ENCODE measurements at places on chromosomes 6 and 20.

- H3K27me3 ChIP-seq = no peaks in the 10 kb centered on the region
- H3K36me3 ChIP-seq = no peaks in the 10 kb centered on the region
- H3K4me3 ChIP-seq = no peak overlapping the region
- no peaks in the 10 kb centered on the region for H3K4me1 ChIP-seq
- no peak overlapping the region for H3K27ac ChIP-seq
Observed at GRCh38 chr6:17894905-17895304, 92.5 kb downstream of the KIF13A start.

- no peak for DNase-seq
- no peak overlapping the region for H3K4me3 ChIP-seq
- H3K27ac ChIP-seq = no peak overlapping the region
- no peaks in the 10 kb centered on the region for H3K27me3 ChIP-seq
- peaks cover 4% of the 10 kb centered on the region for H3K4me1 ChIP-seq
Observed at GRCh38 chr20:23119456-23120216, 33.5 kb upstream of the CD93 start.

DNA sequence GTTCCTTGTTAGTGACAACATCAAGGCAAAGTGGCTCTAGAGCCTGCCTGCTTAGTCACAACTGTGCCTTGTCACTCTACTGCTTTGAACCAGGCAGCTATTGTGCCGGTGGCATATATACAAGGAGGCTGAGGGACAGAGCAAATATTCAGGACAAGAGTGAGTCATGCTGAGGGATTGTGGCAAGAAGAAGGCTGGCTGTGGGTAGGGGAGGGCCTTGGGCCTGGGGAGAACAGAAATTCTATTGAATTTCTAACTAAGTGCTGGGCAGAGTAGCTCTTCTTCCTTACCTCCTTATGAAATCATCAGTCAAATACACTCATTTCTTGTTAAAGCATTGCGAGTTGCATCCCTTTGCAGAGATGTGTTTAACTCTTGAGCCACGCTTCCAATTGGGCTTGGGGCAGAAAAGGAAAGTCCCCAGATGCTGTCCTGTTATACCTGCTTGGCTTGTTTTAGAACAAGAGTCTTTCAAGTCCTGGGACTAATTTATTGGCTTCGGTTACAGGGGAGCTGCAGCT lies 59.7 kb downstream of the PFDN4 start:
- H3K36me3 ChIP-seq = no peaks in the 10 kb centered on the region

GRCh38 chr6:36666287-36666686 lies 12.2 kb upstream of the CDKN1A start:
- no peak overlapping the region for H3K27ac ChIP-seq
- H3K4me1 ChIP-seq = no peaks in the 10 kb centered on the region
- no peak for DNase-seq
- peaks cover 2% of the 10 kb centered on the region for H3K27me3 ChIP-seq
- H3K4me3 ChIP-seq = no peak overlapping the region

- H3K4me1 ChIP-seq = no peaks in the 10 kb centered on the region
- H3K27ac ChIP-seq = no peak overlapping the region
- H3K27me3 ChIP-seq = no peaks in the 10 kb centered on the region
- H3K36me3 ChIP-seq = no peaks in the 10 kb centered on the region
- DNase-seq = no peak
Observed at GRCh38 chr6:79605968-79606764, 25.0 kb upstream of the SH3BGRL2 start.

GRCh38 chr6:152721956-152722355 lies 24.3 kb downstream of the MYCT1 start:
- DNase-seq = no peak
- H3K36me3 ChIP-seq = no peaks in the 10 kb centered on the region

DNA sequence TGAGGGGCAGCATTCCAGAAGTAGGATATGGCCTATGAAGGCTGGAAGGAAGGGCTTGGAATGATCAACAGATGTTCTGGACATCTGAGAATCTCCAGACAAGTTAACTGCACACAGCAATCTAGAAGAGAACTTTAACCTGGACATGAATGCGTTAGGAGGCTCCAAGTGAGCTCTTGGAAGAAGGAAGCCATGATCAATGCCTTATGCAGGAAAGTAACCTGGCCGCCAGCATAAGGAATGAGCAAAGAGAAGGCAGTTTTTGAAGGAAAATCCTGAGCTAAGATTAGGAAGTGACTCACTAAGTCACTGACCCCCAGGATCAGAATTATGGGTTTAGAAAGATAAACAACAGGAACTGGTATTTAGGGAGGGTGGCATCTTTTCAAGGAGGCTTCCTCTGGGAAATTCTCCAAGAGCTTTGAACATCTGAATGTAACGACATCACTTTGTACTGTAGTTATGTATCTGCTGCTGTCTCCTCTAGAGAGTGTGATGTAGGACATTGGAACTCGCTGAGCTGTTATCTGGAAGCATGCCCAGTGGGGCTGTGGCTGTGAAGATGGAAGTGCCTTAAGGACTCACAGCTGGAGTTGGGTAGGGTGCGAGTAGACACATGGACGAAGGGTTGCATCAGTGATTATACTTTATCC lies 236.8 kb downstream of the PACRG start:
- no peaks in the 10 kb centered on the region for H3K27me3 ChIP-seq
- DNase-seq = no peak
- no peaks in the 10 kb centered on the region for H3K36me3 ChIP-seq
- no peak overlapping the region for H3K27ac ChIP-seq
- H3K4me3 ChIP-seq = no peak overlapping the region
- no peaks in the 10 kb centered on the region for H3K4me1 ChIP-seq

- no peaks in the 10 kb centered on the region for H3K36me3 ChIP-seq
- H3K27ac ChIP-seq = no peak overlapping the region
- peaks cover 8% of the 10 kb centered on the region for H3K27me3 ChIP-seq
Observed at GRCh38 chr6:89501222-89501621, 68.3 kb downstream of the ANKRD6 start.

GRCh38 chr20:49749625-49750024 lies 35.9 kb upstream of the B4GALT5 start:
- no peaks in the 10 kb centered on the region for H3K36me3 ChIP-seq
- no peaks in the 10 kb centered on the region for H3K4me1 ChIP-seq
- no peaks in the 10 kb centered on the region for H3K27me3 ChIP-seq
- H3K4me3 ChIP-seq = no peak overlapping the region
- no peak for DNase-seq
- H3K27ac ChIP-seq = no peak overlapping the region

DNA sequence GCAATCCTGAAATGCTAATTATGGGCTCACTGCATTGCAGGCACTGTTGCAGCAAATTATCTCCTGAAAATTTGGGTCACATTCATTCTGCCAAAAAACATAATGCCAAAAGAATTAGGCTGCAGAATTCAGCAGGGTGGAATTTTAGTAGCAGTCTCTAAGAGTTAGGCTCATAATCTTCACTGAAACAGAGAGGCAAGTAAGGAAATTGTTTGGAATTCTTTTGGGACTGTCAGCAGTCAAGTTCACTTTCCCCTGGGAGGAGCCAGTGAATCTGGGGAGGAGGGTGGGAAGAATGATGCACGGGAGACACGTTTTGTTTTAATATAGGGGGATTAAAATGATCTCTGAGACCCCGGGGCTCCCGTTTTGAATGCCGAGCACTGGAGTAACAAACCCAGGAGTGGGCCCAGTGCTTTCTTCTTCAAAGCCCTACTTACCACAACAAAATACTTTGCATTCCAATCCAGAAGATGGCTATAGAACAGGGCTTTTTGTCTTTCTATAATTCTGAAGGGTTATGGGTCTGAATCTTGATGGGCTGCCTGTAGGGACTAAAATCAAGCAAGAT lies 44.7 kb downstream of the SOBP start:
- H3K4me1 ChIP-seq = no peaks in the 10 kb centered on the region
- no peak overlapping the region for H3K27ac ChIP-seq
- no peak overlapping the region for H3K4me3 ChIP-seq
- H3K27me3 ChIP-seq = peaks cover 5% of the 10 kb centered on the region
- DNase-seq = no peak

GRCh38 chr6:43149265-43149664 lies 21.8 kb upstream of the SRF start:
- H3K27ac ChIP-seq = no peak overlapping the region
- DNase-seq = no peak
- no peaks in the 10 kb centered on the region for H3K27me3 ChIP-seq
- no peaks in the 10 kb centered on the region for H3K4me1 ChIP-seq
- no peaks in the 10 kb centered on the region for H3K36me3 ChIP-seq
- H3K4me3 ChIP-seq = no peak overlapping the region

GRCh38 chr6:97405818-97406409 lies 122.9 kb upstream of the MMS22L start:
- no peaks in the 10 kb centered on the region for H3K4me1 ChIP-seq
- H3K4me3 ChIP-seq = no peak overlapping the region
- H3K27me3 ChIP-seq = peaks cover 5% of the 10 kb centered on the region
- no peaks in the 10 kb centered on the region for H3K36me3 ChIP-seq
- DNase-seq = no peak

DNA sequence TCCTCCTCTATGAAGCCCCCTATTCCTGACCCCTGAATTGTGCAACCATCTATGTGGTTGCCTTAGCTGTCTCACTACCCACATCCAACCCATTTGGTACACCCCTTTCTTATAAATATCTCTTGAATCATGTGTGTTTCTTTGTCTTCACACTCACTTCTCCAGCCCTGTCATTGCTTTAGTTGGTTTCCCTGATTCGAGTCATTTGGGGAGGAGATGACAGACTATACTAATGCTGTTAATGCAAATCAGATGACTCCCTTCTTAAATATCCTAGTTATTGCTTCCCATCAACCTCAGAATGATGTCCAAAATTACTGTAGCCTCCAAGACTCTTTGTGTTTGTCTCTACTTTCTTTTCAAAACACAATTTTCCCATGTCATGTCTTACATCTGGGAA lies 23.0 kb downstream of the SLC35D3 start:
- H3K27me3 ChIP-seq = peaks cover 4% of the 10 kb centered on the region
- no peaks in the 10 kb centered on the region for H3K4me1 ChIP-seq
- no peak for DNase-seq
- no peak overlapping the region for H3K4me3 ChIP-seq

- DNase-seq = no peak
- H3K4me1 ChIP-seq = peaks cover 23% of the 10 kb centered on the region
- H3K27me3 ChIP-seq = no peaks in the 10 kb centered on the region
- H3K36me3 ChIP-seq = peaks cover 25% of the 10 kb centered on the region
- H3K4me3 ChIP-seq = no peak within 1 kb of the TSS
Observed at GRCh38 chr20:3043322-3043721, at the start of gene GNRH2. Gene GNRH2 (plus strand): TSS chr20:3043622. CDS start chr20:3044415, 793 bp downstream.

GRCh38 chr6:164749221-164750064 lies 560.0 kb downstream of the C6orf118 start:
- H3K4me1 ChIP-seq = no peaks in the 10 kb centered on the region
- H3K27me3 ChIP-seq = no peaks in the 10 kb centered on the region
- no peak overlapping the region for H3K27ac ChIP-seq
- no peaks in the 10 kb centered on the region for H3K36me3 ChIP-seq

DNA sequence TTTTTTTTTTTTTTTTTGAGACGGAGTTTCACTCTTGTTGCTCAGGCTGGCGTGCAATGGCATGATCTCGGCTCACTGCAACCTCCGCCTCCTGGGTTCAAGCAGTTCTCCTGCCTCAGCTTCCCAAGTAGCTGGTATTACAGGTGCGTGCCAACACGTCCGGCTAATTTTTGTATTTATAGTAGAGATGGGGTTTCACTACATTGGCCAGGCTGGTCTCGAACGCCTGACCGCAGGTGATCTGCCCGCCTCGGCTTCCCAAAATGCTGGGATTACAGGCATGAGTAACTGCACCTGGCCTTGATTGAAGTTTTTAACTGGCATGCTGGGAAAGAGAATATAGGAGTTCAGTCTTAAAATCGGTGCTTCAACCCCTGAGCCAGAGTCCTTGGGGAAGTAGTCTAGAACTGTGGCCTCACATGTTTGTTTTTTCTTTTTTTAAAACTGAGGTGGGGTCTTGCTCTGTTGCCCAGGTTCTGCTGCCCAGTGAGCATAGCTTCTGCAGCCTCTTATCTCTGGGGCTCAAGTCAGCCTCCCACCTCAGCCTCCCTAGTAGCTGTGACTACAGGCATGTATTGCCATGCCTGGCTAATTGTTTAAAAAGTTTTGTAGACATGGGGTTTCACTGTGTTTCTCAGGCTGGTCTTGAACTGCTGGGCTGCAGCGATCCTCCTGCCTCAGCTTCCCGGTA lies 3.3 kb downstream of the CBFA2T2 start:
- H3K4me1 ChIP-seq = peaks cover 18% of the 10 kb centered on the region
- H3K36me3 ChIP-seq = no peaks in the 10 kb centered on the region
- no peak overlapping the region for H3K27ac ChIP-seq
- H3K27me3 ChIP-seq = no peaks in the 10 kb centered on the region
- no peak overlapping the region for H3K4me3 ChIP-seq

GRCh38 chr6:107173779-107174178 lies 58.5 kb upstream of the BEND3 start:
- H3K4me3 ChIP-seq = no peak overlapping the region
- no peaks in the 10 kb centered on the region for H3K27me3 ChIP-seq
- no peak for DNase-seq
- H3K36me3 ChIP-seq = no peaks in the 10 kb centered on the region
- H3K4me1 ChIP-seq = no peaks in the 10 kb centered on the region

GRCh38 chr6:98469141-98469540 lies 365.2 kb upstream of the POU3F2 start:
- H3K4me1 ChIP-seq = no peaks in the 10 kb centered on the region
- H3K4me3 ChIP-seq = no peak overlapping the region
- H3K27ac ChIP-seq = no peak overlapping the region
- no peaks in the 10 kb centered on the region for H3K27me3 ChIP-seq
- no peak for DNase-seq
- H3K36me3 ChIP-seq = no peaks in the 10 kb centered on the region

DNA sequence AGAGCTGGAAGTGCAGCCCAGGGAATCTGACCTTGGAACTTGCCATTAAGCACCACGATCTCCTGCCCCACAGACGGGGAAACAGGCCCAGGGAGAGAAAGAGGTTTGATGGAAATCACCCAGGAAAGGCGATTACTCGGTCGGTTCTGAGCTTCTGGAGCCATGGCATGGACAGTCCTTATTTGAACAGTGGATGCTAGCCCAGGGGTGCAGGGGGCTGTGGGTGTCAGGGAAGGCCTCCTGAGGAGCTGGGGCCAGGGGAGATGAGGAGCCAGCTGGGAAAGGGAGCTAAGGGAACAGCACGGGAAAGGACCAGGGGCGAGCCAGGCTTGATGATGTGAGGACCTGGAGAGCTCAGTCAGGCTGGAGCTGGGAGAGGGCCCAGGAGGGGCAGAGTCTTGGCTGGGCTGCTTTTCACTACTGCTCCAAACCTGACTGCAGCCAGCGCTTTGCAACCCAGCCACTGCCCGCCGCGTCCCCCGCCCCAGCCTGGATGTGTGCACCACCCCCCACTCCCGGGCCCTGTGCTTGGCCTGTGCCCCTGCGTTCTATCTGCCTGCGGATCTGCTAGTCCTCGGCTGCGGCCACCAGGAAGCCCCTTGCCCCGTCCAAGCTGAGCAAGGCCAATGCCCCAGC lies 17.8 kb downstream of the SUN5 start:
- H3K27me3 ChIP-seq = no peaks in the 10 kb centered on the region
- no peak for DNase-seq
- H3K4me3 ChIP-seq = no peak overlapping the region
- peaks cover 5% of the 10 kb centered on the region for H3K4me1 ChIP-seq
- no peak overlapping the region for H3K27ac ChIP-seq

GRCh38 chr6:13278991-13279390 lies 49.3 kb downstream of the TBC1D7 start:
- no peaks in the 10 kb centered on the region for H3K36me3 ChIP-seq
- H3K27ac ChIP-seq = no peak overlapping the region
- H3K4me3 ChIP-seq = no peak overlapping the region
- no peaks in the 10 kb centered on the region for H3K27me3 ChIP-seq

- H3K4me3 ChIP-seq = no peak overlapping the region
- H3K36me3 ChIP-seq = no peaks in the 10 kb centered on the region
- H3K27ac ChIP-seq = no peak overlapping the region
- H3K27me3 ChIP-seq = peaks cover 5% of the 10 kb centered on the region
- no peaks in the 10 kb centered on the region for H3K4me1 ChIP-seq
Observed at GRCh38 chr6:43746613-43747102, 23.4 kb upstream of the VEGFA start.
